ENCODE measurements at places on chromosomes 3 and 15.

- DNase-seq = no peak
These were observed 2.5 kb upstream of the NLGN1 start for GRCh38 chr3:173395073-173395411.

DNA sequence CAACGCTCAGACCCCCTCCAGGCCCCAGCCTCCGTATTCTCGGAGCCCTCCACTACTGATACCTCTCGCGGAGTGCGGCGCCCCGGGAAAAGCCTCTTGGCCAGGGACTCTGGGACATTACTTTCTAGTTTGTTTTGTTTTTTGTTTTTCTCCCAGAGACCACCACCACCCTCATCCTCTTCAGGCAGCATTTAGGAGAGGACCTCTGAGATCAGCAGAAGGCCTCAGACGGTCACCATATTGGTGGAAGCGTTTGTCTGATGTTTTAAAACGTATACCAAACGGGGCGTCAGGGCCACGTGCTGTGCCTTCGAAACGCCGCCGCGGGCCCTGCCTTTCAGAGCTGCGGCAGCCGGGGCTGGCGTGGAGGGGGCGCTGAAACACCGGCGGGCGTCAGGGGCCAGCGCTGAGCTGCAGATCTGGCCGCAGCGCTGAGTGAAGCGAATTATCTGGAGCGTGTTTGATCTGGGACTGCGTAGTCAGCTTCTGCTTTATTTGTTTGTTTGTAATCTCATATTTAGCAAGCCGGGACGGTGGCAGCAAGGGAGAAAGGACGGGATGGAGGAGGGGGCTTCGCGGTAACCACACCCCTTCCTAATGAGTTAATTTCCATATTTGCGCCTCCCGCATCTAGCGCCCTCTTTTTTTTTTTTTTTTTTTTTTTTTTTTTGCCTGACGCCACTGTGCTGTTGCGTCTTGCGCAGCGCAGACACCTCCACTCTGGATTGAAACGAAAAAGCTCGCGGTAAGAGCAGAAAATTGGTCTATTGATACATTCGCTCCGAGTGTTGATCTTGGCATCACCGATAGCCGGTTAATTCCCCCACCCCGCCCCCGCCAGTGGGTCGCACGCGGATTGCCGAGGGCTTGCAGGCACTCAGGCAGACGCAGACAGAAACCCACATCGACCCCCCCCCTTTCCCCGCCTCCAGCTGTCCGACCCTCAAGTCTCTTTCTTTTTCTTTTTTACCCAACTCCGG is 14.9 kb downstream of the SOX2 start:
- no peak for DNase-seq

- no peak for DNase-seq
These were observed 25.9 kb downstream of the NMD3 start for GRCh38 chr3:161247049-161247448.

GRCh38 chr15:53580366-53580765 is 179.1 kb downstream of the WDR72 start:
- no peak for DNase-seq

GRCh38 chr3:38347421-38348200 is 1.0 kb downstream of the XYLB start:
- DNase-seq = no peak

DNA sequence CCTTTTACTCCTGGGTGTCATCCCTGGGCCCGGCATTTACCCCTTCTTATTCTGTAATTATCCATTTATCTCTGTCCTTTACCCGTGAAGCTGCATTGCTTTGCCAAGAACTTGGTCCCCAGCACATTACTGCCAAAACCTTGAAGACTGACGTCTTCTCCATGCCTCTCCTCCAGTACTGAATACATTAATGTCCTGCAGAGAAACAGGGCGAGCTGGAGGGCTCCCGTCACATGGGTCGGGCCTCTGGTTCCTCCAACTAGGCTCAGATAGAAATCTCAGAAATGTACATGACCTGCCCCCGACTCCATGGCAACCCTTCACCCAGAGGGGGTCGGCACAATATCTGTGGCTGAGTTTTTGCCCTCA is 445 bp downstream of the EFCAB12 start:
- DNase-seq = peak; percentile 44

DNA sequence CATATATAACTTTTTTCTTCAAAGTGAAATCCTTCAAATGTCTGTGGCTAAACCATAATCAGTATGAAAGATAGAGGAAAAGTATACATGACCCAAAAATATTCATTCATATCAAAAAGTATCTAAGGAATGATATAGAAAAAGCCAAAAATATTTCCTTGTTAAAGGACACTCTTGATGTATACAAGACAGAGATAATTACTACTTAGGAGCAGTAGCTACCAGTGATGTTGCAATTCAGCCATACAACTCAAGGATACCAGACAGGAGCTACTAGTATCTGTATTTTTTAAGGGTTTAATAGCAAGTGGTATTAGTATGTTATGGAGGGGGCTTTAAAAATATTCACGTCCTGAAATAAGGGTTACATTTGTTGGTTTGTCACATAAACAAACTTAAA is 37.0 kb downstream of the FBXL22 start:
- DNase-seq = no peak

DNA sequence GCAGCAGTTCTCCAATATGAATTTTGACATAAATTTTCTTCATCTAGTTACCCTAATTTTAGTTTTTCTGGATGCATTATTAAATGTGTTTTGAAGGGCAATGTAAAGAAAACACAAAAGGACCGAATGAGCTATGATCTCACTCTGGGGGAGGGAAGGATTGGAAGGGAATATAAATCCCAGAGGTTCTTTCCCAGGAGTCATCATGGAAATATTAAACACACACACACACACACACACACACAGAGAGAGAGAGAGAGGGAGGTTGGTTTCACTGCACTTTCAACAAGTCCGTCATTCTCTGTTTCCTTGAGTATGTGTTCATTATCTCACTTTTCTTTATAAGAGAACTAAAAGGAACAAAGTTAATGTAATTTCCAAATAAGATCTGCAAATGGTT is 70.7 kb upstream of the DCBLD2 start:
- no peak for DNase-seq

- peak; percentile 29 for DNase-seq
These were observed 1005.9 kb downstream of the ZPLD1 start for GRCh38 chr3:103440539-103441203.
